GM12878 (cell line): ENCODE measurements at places on chromosomes 4 and X.

DNA sequence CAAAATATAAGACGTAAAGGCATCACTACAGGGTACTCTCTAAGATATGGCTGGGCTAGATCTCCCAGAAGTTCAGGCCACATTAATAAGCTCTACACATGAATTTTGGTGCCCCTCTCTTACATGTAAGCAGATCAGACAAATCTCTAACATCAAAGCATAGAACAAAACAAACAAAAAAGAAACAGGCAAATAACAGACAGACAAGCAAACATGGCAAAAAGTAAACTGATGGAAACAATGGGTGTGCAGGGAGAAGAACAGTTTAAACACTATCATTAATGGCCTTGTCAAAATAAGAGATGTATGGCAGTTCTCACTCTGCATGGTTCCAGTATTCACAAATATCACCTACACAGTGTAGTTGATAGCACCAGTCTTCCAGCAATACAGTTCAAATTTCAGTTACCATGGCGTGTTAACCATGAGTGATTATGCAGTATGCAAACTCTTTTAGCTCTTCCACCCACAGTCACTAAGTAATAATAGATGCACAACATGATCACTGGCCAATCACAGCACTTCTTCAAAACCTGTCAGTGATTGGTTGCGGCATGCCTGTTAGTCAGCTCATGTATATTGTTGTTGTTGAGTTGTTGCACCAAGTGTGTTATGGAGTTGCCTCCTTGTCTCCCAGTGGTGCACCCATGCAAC is 110.7 kb upstream of the TLR3 start:
- no peak for DNase-seq

- peak; percentile 38 for DNase-seq
Observed at GRCh38 chr4:22483551-22483981, 32.3 kb downstream of the ADGRA3 start.

- no peak for DNase-seq
Observed at GRCh38 chr4:33073811-33074210, 2353.6 kb downstream of the PCDH7 start.

GRCh38 chrX:114842181-114842580 is 175.2 kb downstream of the IL13RA2 start:
- no peak for DNase-seq

DNA sequence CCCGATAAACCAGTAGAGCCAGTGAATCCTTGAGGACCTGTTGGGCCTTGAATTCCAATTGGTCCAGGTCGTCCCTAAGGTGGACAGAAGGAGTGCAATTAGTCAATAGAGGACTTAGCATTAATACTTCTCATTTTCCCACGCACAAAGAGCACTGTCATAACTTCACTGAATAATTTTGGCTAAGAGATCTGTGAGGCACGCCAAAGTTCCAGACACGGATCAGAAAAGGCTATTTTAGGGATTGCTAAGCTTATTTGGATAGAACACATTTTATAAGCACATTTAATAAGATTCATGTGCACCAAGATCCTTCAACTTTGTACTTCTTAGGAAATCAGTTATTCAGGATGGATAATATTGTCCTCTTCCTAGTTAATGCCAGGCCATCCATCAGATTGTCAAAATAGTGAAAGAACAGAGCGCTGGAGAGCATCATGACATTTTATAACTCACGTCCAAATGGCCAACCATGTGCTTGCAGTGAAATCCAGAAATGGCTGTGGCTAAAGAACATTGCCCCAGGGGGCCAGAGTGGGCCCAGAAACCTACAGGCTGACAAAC is 129.8 kb downstream of the ATG4A start:
- DNase-seq: no peak

- DNase-seq: no peak
Observed at GRCh38 chr4:37890801-37891259, at the start of gene TBC1D1. TBC1D1 (plus strand) TSS chr4:37891084; CDS start chr4:37902096, 11,012 bp downstream.

DNA sequence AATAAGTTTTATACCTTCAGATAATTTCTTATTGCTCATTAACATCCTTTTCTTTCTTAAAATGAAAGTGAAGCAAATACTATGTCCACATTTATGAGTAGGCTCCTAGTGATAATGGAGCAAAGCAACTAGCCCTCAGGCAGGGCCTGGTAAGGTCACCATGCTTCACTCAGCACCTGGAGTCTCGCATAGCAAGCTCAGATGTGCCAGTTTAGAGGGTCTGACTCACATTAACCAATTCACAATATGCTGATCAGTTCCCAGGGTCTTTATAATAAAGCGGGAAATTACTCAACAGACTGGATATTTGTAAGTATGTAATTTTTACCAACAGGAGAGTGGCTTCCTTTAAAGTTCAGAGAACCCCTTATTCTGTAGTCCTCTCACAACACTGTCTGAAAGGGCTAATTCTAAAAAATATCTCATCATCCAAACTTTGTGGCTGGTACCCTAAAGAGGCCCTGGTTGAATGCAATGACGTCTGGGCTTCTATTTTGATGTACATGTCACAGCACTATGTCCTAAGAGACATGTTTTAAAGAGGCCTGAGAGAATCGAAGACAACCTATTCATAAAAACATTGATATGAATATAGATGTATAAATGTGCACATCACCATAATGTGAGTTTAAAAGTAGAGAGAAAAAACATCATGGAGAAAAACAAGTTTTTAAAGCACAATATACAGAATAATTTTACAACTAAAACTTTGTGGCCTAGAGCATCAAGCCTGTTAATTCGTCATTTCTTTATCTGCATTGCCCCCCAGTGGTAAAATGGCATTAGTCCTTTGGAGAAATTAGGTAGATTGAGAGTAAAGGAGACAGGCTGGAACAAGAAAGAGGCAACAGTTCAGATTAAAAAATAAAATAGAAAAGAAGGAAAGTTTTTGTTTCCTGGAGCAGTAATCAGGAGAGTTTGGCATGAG is 44.3 kb downstream of the IL21 start:
- no peak for DNase-seq

- no peak for DNase-seq
Observed at GRCh38 chr4:111028795-111029194, 405.9 kb upstream of the PITX2 start.

GRCh38 chr4:43456383-43456782 is 563.9 kb downstream of the GRXCR1 start:
- DNase-seq: no peak

DNA sequence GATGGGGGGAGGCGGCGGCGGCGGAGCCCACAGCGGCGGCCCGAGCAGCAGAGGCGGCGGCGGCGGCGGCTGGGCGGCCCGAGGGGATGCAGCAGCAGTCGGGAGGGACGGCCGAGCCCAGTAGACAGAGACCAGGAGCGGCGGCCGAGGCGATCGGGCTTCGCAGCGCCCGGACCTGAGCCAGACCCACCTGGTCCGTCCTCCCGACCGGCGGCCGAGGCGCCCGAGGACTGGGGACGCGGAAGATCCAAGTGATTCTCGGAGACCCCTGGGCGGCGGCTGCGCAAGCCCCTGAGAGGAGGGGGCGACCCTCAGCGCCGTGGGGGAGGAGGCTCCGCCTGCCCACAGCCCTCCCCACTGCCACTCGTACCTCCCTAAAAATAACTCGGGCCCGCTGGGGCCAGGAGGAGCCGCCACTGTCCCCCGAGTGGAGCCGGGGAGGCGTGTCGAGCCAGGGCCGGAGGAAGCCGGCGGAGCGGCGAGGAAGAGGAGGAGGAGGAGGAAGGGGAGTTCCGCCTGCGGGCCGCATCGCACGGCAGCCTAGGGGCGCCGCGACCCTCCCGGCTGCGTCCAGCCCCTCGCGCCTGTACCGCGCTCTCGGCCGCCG is 608 bp downstream of the RAPGEF2 start:
- DNase-seq: no peak

- DNase-seq: no peak
Observed at GRCh38 chr4:99893839-99894160, 427 bp downstream of the LAMTOR3 start.

DNA sequence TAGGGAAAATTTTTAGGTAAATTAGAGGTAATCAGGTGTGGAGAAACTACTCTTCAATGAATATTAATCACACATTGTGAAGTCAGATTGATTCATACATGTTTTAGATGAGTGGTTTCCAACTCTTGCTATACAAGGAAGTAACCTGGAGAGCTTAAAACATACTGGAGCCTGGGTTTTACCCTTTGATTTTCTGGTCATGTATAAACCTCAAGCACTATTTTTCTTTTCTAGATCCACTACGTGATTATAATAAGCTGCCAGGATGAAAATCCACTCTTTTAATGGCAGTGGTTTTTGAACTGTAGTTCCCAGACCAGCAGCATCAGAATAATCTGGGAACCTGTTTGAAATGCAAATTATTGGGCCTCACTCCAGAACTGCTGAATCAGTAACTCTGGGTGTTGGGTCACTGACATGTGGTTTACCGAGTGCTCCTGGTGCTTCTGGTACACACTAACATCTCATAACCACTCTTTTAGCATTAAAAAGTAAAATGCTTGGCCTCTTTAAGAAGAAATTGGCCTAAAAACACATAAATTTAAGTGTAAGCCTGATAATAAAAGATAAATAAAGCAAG is 63.4 kb downstream of the DCAF12L1 start:
- DNase-seq: no peak

DNA sequence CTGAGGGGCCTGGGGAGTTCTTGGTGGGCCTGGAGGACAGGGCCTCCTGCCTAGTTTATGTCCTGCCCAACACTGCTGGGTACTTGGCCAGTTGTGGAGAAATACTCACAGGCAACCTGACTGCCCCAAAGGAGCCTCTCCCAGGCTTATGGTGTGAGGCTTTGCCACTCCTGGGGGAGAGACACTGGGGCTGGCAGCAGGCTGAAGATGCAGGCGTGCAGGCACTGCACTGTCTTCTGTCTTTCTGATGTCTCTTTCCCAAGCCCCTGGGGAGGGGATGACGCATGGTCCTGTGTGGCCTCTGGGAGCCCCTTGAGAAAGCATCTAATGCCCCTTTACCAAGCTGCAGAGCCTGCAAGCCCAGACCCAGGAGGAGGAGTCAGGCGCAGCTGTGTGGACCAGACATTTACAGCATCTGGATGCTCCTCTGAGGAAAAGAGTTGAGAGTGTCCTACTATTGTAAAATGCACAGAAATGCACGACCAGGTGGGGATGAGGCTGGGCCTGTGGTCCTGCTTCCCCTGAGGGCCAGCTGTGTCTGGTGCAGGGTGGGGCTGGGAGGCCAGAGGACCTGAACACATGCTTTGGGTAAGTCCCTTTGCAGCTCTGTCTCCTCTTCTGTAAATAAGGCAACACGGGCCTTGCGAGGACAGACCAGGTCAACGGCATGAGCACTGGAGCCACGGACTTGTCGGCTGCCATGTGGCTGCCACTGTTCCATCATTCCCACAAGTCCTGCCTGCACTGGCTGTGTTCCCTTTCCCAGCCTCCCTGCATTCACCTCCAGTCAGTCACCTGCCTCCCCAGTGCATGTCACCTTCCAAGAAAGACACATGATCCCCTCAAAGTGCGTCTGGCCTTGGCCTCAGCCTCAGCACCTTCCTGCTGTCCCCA is 8.4 kb downstream of the TMEM271 start:
- no peak for DNase-seq

DNA sequence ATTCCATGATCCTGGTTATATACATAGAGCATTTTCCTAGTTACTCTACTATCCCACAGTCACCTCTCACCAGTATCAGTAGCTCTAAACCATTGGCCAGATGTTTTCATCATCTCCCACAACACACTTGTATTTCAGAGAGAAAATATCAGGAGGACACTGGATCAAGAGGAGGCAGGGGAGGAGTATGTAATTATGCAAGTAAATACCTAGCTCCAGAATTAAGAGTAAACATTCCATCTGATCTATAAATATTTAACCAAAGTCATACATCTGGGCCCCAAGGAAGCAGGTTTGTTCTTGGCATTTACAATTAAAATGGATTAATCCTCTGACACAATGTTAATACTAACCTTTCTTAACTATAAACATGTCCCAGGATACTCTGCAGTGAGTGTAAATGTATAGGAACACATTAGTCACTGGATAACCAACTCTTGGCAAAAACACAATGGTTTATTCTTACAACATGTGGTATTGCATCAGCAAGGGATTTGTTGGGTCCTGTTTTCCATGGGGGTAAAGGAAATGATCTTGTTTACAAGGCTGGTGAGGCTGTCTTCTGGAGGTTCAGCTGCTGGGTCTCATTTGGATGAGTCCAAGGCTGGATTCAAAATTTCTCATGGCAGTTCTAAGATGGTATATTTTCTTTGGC is 170.1 kb downstream of the ATG4A start:
- no peak for DNase-seq
